Inflammatory macrophage treated with lipopolysaccharide for 4 hours (primary cell): ENCODE measurements at places on chromosomes 7 and 10.

DNA sequence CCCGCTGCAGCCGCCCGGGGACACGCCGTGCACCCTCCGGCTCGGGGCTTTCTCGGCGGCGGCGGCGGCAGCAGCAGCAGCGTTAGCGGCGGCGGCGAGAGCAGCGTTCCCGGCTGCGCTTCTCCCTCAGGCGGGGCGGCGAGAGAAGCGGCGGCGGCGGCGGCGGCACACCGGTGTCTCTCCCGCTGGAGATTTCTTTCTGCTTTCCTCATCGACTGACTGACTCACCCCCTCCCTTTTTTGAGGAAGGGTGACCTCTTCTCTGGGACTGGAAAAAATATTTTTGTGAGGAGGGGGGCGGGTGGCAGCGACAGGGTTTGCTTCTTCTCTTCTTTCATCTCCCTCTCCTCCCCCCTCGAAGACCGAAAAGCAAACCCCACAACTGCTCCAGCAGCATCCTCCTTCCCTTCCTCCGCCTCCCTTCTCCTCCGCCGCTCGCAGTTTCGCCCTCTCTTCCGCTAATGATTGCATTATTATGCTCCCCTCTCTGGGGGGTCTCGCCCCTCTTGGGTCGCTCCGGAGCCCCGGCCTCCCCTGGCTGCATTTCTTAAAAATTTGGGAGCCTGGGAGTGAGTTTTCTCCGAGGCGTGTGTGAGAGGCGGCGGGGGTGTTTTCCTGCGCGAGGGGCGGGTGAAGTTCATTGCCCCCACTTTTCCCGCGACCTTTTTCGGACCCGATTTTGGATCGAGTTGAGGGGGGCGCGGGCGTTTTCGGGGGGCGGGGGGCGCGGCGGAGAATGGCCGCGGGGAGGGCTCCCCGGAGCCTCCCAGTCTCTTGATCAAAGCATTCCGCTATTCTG, 411 bp downstream of the AUTS2 start:
- DNase-seq: peak; percentile 19

- DNase-seq: peak; percentile 15
Observed at GRCh38 chr10:122422266-122422989, 32.0 kb upstream of the ARMS2 start.

GRCh38 chr7:40393660-40394059, 258.9 kb downstream of the SUGCT start:
- DNase-seq: no peak

DNA sequence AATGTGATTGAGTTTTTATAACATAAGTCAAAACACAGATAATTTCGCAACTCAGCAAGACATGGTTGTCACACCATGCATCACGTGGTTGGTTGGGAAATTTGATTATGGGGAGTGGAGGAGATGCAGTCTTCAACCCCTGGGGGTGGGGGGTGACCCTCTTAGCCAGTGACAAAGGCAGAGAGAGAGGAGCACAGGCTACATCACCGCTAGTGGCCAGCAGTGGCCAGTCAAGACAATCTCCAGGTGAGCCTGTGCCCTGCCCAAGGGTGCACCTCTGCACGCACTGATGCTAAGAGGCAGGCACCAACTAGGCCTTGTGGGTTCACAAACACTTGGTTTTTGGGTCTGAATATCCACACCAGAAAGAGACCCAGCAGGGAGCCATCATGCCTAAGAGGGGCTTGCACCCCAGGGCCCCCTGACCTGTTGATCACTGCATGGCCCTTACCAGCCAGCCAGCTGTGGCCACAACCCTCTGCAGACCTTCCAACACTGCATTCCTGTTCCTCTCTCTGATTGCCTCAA, 244.4 kb downstream of the FANK1 start:
- peak; percentile 27 for DNase-seq

GRCh38 chr7:120695848-120696247, 162.1 kb downstream of the TSPAN12 start:
- DNase-seq: no peak

GRCh38 chr10:3236644-3237404, 64.2 kb upstream of the PITRM1 start:
- DNase-seq: no peak

GRCh38 chr7:84190016-84190705, 4.4 kb downstream of the SEMA3A start:
- DNase-seq: no peak

DNA sequence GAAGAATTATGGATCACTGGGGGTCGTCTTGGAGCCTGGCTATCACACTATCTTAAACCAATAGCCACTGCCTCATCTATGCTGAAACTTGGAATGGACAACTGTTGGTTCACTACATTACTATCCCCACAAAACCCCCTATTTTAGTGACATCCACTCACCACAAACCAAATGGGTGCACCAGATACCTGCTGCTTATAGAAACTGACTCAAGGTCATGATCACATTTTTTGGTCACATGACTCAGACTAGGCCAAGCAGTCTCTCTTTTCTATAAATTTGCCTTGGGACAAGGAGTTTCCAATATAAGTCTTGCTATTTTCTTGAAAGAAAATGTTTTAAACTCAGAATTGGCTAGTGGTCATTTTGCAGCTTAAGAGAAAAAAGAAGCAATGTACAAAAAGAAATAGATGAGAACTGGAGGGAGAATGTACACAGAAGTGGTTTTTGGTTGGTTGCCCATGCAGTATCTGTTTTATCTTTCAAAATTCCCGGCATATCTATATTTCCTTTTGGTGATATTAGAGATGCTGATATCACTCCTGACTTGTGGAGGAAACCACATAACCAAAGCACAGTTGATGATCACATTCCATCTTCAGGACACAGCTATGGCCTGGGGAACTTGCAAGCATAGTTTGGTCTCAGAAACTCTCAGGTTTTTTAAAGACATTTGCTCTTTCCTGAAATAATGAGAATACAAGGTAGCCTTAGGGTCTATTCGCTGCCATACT, 85.2 kb upstream of the CACNA2D1 start:
- no peak for DNase-seq
